ENCODE measurements at places on chromosomes 11 and 22. TPM values are rescaled to one million over a fixed set of nuclear protein-coding genes. Genes with fewer than 3 reads are reported as not detected.

The PANX3 gene
- total RNA-seq: not detected

The LARGE2 gene
- 1.6 TPM for total RNA-seq

The PKP3 gene
- total RNA-seq: 41.0 TPM

The SCUBE1 gene
- 0.26 TPM for total RNA-seq

The GRM5 gene
- total RNA-seq: not detected

The BMAL1 gene
- 6.8 TPM for total RNA-seq

The ACRV1 gene
- not detected for total RNA-seq

The CDC45 gene
- 24.1 TPM for total RNA-seq

The MGAT3 gene
- 0.43 TPM for total RNA-seq

The GLB1L2 gene
- 2.2 TPM for total RNA-seq

The PATE4 gene
- not detected for total RNA-seq

The DENND6B gene
- total RNA-seq: 2.7 TPM

The MOGAT2 gene
- not detected for total RNA-seq

The GAL3ST1 gene
- total RNA-seq: 11.1 TPM

The OPCML gene
- total RNA-seq: not detected

The TMPRSS13 gene
- total RNA-seq: not detected

The DRD4 gene
- 0.32 TPM for total RNA-seq

The GAL gene
- total RNA-seq: 18.4 TPM

The MTNR1B gene
- total RNA-seq: not detected

The MYBPC3 gene
- total RNA-seq: not detected

The CCDC157 gene
- total RNA-seq: 2.4 TPM

The OR2D2 gene
- total RNA-seq: not detected

The OR56A1 gene
- not detected for total RNA-seq

The MAP6 gene
- total RNA-seq: 1.9 TPM

The MS4A4A gene
- not detected for total RNA-seq

The BARX2 gene
- not detected for total RNA-seq

The ANO9 gene
- 1.3 TPM for total RNA-seq

The GGTLC2 gene
- total RNA-seq: not detected

The DEFB131B gene
- total RNA-seq: not detected

The TRPC6 gene
- total RNA-seq: 0.96 TPM

The PARVG gene
- total RNA-seq: not detected

The TTC17 gene
- 28.3 TPM for total RNA-seq

The TMEM191B gene
- 2.3 TPM for total RNA-seq

The FGF3 gene
- total RNA-seq: not detected

The CLDN5 gene
- not detected for total RNA-seq

The PATE2 gene
- total RNA-seq: not detected

The OR52I1 gene
- not detected for total RNA-seq

The MS4A1 gene
- total RNA-seq: not detected

The SAA4 gene
- total RNA-seq: not detected

The OR5AL1 gene
- total RNA-seq: not detected

The CBLIF gene
- not detected for total RNA-seq

The CD59 gene
- 963 TPM for total RNA-seq

The TEAD1 gene
- 50.4 TPM for total RNA-seq

The ANO1 gene
- 2.1 TPM for total RNA-seq

The CARD18 gene
- total RNA-seq: not detected

The CELSR1 gene
- 28.0 TPM for total RNA-seq

The FHIP1B gene
- 17.7 TPM for total RNA-seq

Data from A549 treated with Mapracorat at 1 μM for 4 hours (cell line).